ENCODE measurements at places on chromosomes 6 and 20. TPM values are rescaled to one million over a fixed set of nuclear protein-coding genes. Genes with fewer than 3 reads are reported as not detected.

The CFAP206 gene
- total RNA-seq, result 3.9 TPM

The PSORS1C2 gene
- total RNA-seq, result not detected

The PGC gene
- total RNA-seq, result 947 TPM

The SLC44A4 gene
- 53.7 TPM for total RNA-seq

The PSMF1 gene
- 131 TPM for total RNA-seq

The OXT gene
- total RNA-seq, result not detected

Data from lower lobe of right lung (tissue), 2 donors.